ENCODE measurements at places on chromosomes 2 and 18.

DNA sequence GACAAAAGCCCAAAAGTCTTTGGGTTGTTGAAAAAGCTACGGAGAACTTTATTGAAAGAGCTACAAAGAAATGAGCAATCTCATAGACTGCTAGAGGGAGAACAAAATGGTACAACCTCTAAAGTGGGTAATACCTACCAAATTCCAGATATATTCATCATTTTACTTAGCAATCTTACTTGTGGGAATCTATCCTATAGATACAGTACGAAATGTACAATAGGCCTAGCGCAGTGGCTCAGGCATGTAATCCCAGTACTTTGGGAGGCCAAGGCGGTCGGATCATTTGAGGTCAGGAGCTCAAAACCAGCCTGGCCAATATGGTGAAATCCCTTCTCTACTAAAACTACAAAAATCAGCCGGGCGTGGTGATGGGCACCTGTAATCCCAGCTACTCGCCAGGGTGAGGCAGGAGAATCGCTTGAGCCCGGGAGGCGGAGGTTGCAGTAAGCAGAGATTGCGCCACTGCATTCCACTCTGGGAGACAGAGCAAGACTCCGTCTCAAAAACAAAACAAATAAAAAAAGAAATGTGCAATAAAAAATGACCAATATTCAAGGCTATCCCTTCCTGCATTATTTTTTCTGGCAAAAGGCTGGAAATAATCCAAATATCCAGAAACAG is 10.1 kb downstream of the EXOC6B start:
- no peak for ATAC-seq

DNA sequence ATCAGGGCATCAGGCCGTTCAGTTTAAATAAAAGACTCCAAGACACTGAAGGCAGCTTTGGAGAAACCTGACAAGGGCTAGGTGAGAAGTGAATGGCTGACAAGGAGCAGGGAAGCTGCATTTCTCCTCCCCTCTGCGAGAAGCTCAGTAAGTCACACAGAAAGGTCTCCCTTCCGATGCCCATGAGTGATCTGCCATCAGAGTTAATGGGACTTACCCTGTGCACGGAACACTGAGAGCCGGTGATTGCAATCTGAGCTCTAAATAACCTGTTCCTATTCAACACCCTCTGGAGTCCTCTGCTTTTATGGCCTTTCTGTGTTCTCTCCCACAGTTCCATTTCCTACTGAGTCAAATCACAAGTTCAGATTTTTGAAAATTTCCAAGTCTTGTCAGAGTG is 322.2 kb upstream of the MYT1L start:
- ATAC-seq: no peak

GRCh38 chr2:179746981-179747380 is 114.4 kb downstream of the ZNF385B start:
- ATAC-seq: no peak

- ATAC-seq: peak; percentile 90
These were observed 149.1 kb downstream of the RHBDD1 start for GRCh38 chr2:226984750-226985582.
